Central memory CD8-positive, alpha-beta T cell (primary cell): ENCODE measurements at places on chromosomes 3 and 15.
A peak's percentile ranks its signal among the peaks of the same experiment; 100 is the strongest.

GRCh38 chr3:144162042-144162441 lies 190.4 kb downstream of the DIPK2A start:
- DNase-seq: no peak

DNA sequence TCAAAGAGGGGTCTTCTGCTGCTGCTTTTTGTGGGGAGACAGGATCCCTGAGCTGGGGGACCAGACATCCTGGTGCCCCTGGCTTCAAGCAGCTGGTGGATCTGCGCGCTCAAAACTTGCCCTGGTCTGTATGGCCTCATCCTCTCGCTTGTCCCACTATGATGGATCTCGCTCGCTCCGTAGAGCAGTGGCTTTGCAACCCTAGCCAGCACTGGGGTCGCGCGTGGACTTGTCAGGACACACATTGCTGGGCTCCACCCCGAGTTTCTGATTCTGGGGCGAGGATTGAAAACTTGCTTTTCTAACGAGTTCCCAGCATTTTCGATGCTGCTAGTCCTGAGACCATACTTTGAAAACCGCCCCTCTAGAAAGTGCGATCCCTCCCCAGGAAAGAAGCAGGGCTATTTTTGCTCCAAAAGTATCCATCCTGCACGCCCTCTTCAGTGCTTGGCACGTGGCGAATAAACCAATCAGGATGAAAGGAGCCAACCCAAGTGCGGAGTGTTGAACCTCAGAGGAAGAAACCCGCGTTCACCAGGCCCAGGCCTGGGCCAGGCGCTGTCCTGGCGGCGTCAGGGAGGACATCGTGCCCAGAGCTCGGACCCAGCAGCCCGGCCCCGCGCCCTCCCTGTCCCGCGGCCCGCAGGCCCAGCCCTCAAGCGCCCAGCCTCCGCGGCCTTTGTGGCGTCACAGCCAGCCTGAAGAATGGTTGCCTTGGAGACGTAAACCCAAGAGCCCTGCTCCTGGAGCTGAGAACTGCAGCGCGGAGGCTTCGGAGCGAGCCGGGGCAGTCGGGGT lies at the start of gene CFAP100:
Gene CFAP100 (plus strand): TSS at position 731 of the 798 bp plus-strand sequence. CDS start 1,092 bp downstream, outside the sequence.
- no peak for DNase-seq

- no peak for DNase-seq
Observed at GRCh38 chr3:29317659-29318173, 36.8 kb downstream of the RBMS3 start.

DNA sequence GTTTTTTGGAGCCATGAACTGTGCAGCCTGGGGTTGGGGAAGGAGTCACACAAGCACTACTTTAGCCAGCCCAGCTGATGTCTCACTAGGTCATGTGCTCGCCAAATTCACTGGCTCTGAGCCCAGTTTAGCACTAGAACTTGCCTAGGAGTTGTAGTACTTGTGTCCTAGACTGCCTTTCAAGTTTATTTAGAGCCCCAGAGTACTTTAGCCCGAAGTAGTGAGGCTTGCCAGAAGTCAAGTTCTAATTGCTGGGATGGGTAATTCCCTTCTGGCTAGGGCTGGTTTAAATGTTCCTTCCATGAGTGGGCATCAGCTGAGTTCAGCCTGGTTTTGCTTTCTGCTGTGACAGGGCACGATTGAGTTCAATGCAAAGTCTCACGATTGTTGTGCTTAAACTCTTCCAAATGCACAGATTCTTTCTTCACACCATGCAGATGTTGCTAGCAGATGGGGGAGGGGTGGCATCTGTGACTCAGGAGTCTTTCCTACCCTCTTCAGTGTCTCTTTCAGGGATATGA lies 228.2 kb upstream of the ZPLD1 start:
- no peak for DNase-seq

DNA sequence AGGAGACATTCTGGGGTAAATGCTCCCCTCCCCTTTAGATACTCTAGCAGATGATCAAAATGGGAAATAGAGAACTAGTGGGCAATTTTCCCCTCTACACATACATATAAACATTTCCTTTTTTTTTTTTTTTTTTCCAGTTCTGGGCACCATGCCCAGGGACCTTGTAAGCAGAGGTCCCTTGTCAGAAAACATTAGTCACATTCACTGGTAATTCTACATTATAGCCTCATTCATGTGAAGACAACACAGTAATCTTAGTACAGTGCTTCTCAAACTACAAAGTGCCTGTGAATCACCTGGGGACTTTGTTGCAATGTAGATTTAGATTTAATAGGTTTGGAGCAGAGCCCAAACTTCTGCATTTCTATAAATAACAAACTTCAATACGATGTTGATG lies 60.1 kb upstream of the ACTC1 start:
- DNase-seq: no peak

- no peak for DNase-seq
Observed at GRCh38 chr3:14521611-14522010, 18.5 kb downstream of the GRIP2 start.

- DNase-seq: no peak
Observed at GRCh38 chr3:79233431-79234060, 534.3 kb downstream of the ROBO1 start.

DNA sequence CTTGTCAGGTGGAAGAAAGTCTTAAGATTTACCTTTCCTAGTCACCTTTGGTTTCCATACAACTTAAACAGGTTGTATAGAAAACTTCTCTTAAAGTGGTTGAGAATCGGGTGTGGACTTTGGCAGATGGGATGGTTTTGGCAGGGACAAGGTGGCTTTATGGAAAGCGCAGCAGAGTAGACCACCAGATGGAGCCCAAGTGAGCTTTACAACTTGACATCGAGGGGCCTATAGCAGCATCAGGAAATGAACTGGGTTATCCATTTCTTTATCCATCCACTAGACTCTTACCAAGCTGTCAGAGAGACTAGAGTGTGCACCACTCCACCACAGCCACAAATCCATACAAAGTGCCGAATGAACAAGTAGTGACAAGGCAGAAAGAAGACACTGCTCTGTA lies 85.3 kb upstream of the MBNL1 start:
- no peak for DNase-seq

DNA sequence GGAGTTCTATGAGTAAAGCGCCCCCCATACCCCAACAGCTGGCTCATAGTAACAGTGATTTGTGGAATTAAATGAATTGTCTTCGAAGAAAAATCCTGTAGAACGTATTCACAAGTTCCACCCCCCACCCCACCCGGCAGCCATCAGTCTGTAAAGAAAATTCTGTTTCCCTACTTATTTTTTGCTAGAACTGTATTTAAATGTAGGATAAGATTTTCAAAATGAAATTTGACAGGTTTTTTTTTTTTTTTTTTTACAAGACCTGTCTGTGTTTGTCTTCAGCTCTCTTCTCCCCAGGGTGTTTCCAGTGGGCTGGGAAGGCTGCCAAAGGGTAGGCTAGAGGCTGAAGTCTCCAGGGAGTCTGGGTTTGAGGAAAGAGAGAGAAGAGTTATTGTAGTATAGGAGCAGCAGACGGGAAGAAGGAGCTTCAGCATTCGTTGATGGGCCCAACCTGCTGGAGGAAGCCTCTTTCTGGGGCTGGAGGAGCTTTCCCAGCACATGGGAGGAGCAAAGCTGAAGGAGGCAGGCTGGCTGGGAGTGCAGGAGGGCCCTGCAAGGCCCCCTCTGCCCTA lies 130.6 kb upstream of the SEMA6D start:
- DNase-seq: no peak

DNA sequence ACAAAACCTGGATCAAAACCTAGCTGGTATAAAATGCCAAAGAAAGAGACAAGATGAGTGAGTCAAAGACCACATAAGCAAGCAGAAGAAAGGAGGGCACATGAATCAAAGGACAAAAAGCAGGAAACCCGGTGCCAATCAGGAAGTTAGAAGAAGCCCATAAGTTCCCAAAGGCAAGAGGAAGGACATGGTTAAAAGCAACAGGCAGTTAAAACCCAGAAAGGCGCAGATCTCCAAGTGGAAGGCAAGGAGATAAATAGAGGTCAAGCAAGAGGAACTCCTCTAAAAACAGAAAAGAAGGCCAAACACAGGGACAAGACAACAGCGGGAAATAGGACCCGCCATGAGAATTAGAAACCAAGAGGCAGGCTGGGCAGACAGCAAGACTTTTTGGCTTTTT lies 4.4 kb downstream of the TMOD2 start:
- no peak for DNase-seq

GRCh38 chr3:32951410-32951811 lies at the start of gene CCR4:
TSS of gene CCR4 (plus strand) at chr3:32951644. CDS start at chr3:32953423, 1,779 bp downstream.
- no peak for DNase-seq

DNA sequence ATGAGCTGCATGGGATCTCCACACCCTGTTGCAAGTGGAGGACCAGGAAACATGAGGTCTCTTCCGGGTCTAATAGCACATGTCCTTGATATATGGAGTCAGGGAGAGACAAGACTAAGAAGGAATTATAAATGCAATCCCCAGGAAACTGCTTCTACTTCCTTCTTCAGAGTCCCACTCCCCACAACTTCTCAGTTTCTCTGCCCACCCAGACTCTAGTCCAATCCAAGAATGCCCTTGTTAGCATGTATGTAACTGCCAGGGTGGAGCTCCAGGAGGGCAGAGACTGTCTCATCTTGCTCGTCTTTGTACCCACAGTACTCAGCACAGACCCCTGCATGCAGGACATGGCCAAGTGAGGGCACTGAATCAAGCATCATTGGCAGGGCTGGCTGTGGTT lies 8.3 kb downstream of the DAPK2 start:
- DNase-seq: no peak

DNA sequence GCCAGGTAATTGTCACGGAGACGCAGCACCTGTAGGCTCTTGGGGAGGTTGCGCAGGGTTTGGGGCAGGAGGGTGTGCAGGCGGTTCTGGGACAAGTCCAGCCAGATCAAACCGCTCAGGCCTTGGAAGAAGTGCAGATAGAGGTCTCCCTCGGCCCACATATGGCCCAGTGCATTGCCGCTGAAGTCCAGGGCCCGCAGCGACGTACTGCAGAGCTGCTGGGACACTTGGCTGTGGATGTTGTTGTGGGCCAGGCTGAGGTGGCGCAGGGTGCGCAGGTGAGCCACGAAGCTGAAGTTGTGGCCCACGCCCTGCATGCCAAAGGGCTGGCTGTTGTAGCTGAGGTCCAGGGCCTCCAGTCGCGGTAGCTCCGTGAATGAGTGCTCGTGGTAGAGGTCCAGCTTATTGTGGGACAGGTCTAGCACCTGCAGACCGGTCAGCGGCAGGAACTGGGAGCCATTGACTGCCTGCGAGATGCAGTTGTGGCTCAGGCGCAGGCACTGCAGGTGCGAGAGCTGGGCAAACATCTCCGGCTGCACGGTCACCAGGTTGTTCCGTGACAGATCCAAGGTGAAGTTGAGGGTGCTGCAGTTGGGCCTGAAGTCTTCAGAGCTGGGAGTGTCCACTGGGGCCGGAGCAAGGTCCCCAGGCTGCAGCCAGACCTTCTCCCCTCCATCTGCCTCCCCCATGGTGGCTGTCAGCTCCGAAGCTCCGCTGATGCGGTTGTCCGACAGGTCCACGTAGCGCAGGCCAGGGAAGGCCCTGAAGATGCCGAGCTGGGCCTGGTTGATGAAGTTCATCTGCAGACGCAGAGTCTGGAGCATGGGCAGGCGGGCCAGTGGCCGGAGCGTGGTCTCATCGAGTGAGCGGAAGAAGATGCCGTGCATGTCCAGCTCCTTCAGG lies 2.9 kb downstream of the TLR9 start:
- no peak for DNase-seq

DNA sequence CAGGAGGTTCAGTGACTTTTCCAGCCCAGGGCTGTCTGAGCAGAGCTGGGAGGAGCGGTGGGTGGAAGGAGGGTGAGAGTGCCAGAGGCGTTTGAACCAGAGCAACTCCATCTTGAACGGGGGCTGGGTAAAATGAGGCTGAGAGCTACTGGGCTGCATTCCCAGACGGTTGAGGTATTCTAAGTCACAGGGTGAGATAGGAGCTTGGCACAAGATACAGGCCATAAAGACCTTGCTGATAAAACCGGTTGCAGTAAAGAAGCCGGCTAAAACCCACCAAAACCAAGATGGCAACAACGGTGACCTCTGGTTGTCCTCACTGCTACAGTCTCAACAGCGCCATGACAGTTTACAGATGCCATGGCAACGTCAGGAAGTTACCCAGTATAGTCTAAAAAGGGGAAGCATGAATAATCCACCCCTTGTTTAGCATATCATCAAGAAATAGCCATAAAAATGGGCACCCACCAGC lies 60.2 kb downstream of the ABTB1 start:
- DNase-seq: no peak

GRCh38 chr15:42528970-42529369 lies 19.6 kb downstream of the LRRC57 start:
- no peak for DNase-seq

- no peak for DNase-seq
Observed at GRCh38 chr15:69288531-69289341, 10.0 kb upstream of the PAQR5 start.

GRCh38 chr3:29890801-29891200 lies 609.9 kb downstream of the RBMS3 start:
- no peak for DNase-seq

- DNase-seq: no peak
Observed at GRCh38 chr15:59063042-59063441, 41.9 kb upstream of the CCNB2 start.

DNA sequence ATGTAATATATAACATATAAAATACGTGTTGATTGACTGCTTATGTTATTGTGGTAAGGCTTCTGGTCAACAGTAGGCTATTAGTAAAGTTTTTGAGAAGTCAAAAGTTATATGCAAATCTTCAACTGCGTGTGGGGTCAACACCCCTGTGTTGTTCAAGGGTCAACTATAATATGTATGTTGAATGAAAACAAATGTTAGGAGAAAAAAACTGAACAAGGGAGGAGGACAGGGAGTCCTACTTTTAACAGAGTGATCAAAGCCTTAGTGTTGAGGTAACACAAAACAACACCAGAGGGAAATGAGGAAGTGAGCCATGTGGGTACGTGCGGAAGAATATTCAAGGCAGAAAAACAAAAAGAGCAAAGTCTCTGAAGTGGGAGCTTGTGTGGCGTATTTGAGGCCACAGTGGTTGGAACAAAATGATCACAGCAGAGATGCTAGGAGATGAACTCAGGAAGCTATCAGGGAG lies 62.5 kb downstream of the SFMBT1 start:
- peak; percentile 24 for DNase-seq

DNA sequence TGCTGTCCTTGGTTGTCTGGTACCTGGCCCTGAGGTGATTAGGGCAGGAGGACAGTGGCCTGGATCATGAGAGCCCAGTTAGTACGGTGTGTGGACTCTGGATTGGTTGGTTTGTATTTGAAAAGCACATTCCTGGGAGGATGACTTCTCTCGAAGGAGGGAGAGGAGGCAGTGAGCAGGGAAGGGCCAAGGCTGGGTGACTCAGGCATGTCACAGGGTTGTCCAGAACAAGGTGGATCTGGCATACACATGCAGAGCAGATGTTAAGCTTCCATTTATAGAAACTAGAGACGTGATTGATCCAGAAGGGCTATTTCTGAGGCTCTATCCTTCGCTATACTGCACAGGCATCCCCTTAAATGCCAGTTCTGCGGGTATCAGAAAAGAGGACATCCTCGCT lies 34.4 kb downstream of the FAM240A start:
- no peak for DNase-seq

- DNase-seq: no peak
Observed at GRCh38 chr15:91896341-91897055, 43.0 kb downstream of the SLCO3A1 start.

- DNase-seq: no peak
Observed at GRCh38 chr3:9064850-9065249, 101.6 kb upstream of the RAD18 start.
